Mesendoderm (in vitro differentiated cells): ENCODE measurements at places on chromosomes 1 and 21.
A peak's percentile ranks its signal among the peaks of the same experiment; 100 is the strongest.

GRCh38 chr1:208043691-208044181, 132.8 kb upstream of the CD34 start:
- H3K27me3 ChIP-seq = no peaks in the 10 kb centered on the region
- H3K36me3 ChIP-seq = peaks cover 9% of the 10 kb centered on the region
- peaks cover 2% of the 10 kb centered on the region for H3K4me1 ChIP-seq
- no peak overlapping the region for H3K4me3 ChIP-seq

GRCh38 chr1:223256034-223256433, 107.9 kb downstream of the SUSD4 start:
- no peak overlapping the region for H3K4me3 ChIP-seq
- no peaks in the 10 kb centered on the region for H3K4me1 ChIP-seq
- no peaks in the 10 kb centered on the region for H3K27me3 ChIP-seq
- H3K36me3 ChIP-seq = no peaks in the 10 kb centered on the region

GRCh38 chr1:154219541-154219940, 1.2 kb upstream of the UBAP2L start:
- peaks cover 3% of the 10 kb centered on the region for H3K36me3 ChIP-seq
- no peaks in the 10 kb centered on the region for H3K27me3 ChIP-seq
- H3K27ac ChIP-seq = no peak overlapping the region
- peak overlapping the region; percentile 94 for H3K4me3 ChIP-seq
- peaks cover 5% of the 10 kb centered on the region for H3K4me1 ChIP-seq

GRCh38 chr1:87951852-87952251, 623.2 kb downstream of the LMO4 start:
- DNase-seq = no peak
- no peaks in the 10 kb centered on the region for H3K27me3 ChIP-seq
- H3K4me3 ChIP-seq = no peak overlapping the region

- peaks cover 2% of the 10 kb centered on the region for H3K4me1 ChIP-seq
- DNase-seq = no peak
- H3K36me3 ChIP-seq = no peaks in the 10 kb centered on the region
- H3K4me3 ChIP-seq = no peak overlapping the region
- no peak overlapping the region for H3K27ac ChIP-seq
These were observed 34.6 kb downstream of the CLIC4 start for GRCh38 chr1:24779689-24780464.

DNA sequence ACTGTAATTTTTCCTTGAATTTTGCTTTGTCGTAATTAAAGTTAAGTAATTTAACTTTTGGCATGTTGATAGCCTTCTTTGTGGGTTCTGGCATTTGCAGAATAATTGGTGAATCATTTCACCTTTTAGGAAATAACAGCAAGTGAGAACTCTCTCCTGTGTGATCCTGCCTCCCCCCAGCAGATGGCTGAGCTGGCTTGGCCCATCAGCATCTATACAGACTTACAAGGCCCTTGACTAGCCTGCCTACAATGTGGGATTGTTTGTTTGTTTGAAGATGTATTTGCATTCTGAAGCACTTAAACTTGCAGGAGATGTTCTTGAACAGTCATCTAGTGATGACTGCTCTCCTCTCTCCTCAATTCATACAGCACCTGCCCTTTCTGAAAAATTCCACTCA, 55.9 kb downstream of the MACO1 start:
- peak; percentile 56 for DNase-seq
- H3K4me1 ChIP-seq = no peaks in the 10 kb centered on the region
- H3K27me3 ChIP-seq = no peaks in the 10 kb centered on the region

GRCh38 chr1:207221934-207222351, 99.5 kb upstream of the CD55 start:
- no peak overlapping the region for H3K27ac ChIP-seq
- H3K4me1 ChIP-seq = no peaks in the 10 kb centered on the region
- no peaks in the 10 kb centered on the region for H3K36me3 ChIP-seq
- H3K4me3 ChIP-seq = no peak overlapping the region

- H3K27me3 ChIP-seq = no peaks in the 10 kb centered on the region
- H3K36me3 ChIP-seq = no peaks in the 10 kb centered on the region
- H3K4me3 ChIP-seq = no peak overlapping the region
- H3K4me1 ChIP-seq = no peaks in the 10 kb centered on the region
- DNase-seq = no peak
- no peak overlapping the region for H3K27ac ChIP-seq
These were observed 86.7 kb upstream of the BCL10 start for GRCh38 chr1:85363092-85363491.

DNA sequence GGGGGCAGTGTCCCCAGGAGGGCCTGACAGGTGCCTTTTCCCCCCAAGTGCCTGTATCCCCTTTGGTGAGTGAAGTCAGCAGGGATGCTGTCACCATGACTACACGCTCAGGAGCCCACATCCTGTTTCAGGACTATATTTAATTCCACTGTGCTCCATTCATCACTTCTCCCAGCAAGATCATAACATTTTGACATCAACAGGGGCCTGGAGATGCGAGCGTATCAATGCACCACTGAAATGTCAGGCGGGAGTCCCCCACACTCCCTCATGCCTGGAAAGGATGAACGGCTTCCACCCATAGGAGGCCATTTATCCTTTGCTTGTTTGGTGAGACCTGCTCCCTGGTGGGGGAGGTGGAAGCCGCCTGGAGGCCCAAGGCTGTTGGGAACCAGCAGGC, 119.1 kb downstream of the PTPRU start:
- H3K4me1 ChIP-seq = no peaks in the 10 kb centered on the region
- H3K27ac ChIP-seq = no peak overlapping the region
- DNase-seq = no peak
- H3K4me3 ChIP-seq = no peak overlapping the region
- H3K27me3 ChIP-seq = no peaks in the 10 kb centered on the region
- H3K36me3 ChIP-seq = no peaks in the 10 kb centered on the region

- H3K36me3 ChIP-seq = no peaks in the 10 kb centered on the region
- DNase-seq = no peak
- no peaks in the 10 kb centered on the region for H3K27me3 ChIP-seq
- peaks cover 14% of the 10 kb centered on the region for H3K4me1 ChIP-seq
- no peak overlapping the region for H3K4me3 ChIP-seq
These were observed 140.4 kb upstream of the ETV3 start for GRCh38 chr1:157278383-157279137.

DNA sequence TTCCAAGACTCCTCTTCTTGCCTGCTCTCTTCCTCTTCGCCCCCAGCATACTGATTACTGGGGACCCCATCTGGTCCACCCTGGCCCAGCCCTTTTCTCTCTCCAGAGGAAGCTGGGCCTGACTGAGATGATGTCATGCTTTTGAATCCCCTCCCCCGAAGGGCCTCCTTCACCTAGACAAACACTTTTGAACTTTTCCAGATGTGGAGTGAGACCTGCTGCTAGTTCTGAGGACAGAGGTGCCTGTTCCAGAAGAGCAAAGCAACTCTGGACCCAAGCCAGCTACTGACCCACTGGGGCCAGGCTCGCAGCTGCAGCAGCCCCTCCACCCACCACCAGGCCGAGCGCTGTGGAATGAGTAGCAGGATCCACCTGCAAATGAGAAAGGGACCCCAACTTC, 8.4 kb downstream of the CD34 start:
- H3K4me3 ChIP-seq = no peak overlapping the region
- H3K36me3 ChIP-seq = no peaks in the 10 kb centered on the region
- no peaks in the 10 kb centered on the region for H3K4me1 ChIP-seq
- no peak for DNase-seq
- H3K27ac ChIP-seq = no peak overlapping the region
- H3K27me3 ChIP-seq = no peaks in the 10 kb centered on the region

DNA sequence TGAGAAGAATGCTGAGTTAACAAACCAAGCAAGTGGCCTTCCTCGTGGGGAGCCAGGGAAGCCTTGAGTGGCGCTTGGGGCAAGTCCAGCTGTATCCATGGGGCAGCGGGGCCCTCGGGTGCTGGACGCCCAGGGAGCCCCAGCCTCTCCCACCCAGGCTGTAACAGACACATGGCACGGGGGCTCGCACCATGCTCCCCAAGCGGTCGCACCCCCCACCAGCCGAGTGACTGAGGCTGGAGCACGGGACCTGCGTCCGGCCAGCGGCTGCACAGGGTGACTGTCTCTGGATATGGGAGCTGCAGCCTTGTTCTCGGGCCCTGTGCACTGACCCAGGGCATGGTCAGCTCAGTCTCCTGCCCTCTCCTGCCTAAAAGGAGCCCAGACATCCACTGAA, 53.9 kb upstream of the ACTRT2 start:
- H3K27ac ChIP-seq = no peak overlapping the region
- no peaks in the 10 kb centered on the region for H3K36me3 ChIP-seq
- no peaks in the 10 kb centered on the region for H3K27me3 ChIP-seq
- no peak overlapping the region for H3K4me3 ChIP-seq
- DNase-seq = no peak

DNA sequence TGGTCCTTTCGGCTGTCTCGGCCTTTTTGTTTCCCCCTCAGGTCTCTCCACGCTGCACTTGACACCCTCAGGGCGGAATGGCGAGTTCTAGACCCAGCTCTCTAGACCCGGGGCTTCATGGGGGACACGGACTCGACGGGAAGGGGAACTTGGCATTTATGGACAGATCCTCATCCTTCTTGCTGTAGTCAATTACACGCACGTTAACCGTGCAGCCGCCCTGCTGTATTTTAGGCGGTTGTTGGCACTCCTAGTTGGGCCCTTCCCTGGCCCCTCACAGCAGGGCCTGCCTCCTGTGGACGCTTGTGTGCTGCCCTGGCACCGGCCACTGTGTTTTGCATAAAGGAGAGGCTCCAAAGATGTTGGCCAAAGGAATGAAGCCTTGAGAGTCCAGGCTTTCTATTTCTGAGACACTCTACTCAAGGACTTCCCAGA, 558 bp upstream of the BTG3 start:
- H3K27me3 ChIP-seq = no peaks in the 10 kb centered on the region
- H3K36me3 ChIP-seq = no peaks in the 10 kb centered on the region
- H3K4me3 ChIP-seq = peak overlapping the region; percentile 20
- no peak overlapping the region for H3K27ac ChIP-seq
- H3K4me1 ChIP-seq = no peaks in the 10 kb centered on the region
- DNase-seq = no peak

GRCh38 chr1:70071601-70072000, 133.8 kb downstream of the LRRC40 start:
- H3K4me3 ChIP-seq = no peak overlapping the region
- no peak overlapping the region for H3K27ac ChIP-seq
- no peaks in the 10 kb centered on the region for H3K4me1 ChIP-seq
- no peaks in the 10 kb centered on the region for H3K36me3 ChIP-seq
- DNase-seq = no peak
- no peaks in the 10 kb centered on the region for H3K27me3 ChIP-seq

- H3K27me3 ChIP-seq = no peaks in the 10 kb centered on the region
- no peak overlapping the region for H3K27ac ChIP-seq
- H3K4me3 ChIP-seq = no peak overlapping the region
- no peaks in the 10 kb centered on the region for H3K36me3 ChIP-seq
- H3K4me1 ChIP-seq = no peaks in the 10 kb centered on the region
These were observed 118.5 kb upstream of the ADAR start for GRCh38 chr1:154726443-154726842.

- H3K36me3 ChIP-seq = no peaks in the 10 kb centered on the region
- no peak for DNase-seq
- H3K4me1 ChIP-seq = no peaks in the 10 kb centered on the region
- no peak overlapping the region for H3K4me3 ChIP-seq
- H3K27ac ChIP-seq = no peak overlapping the region
These were observed 171.5 kb upstream of the CACYBP start for GRCh38 chr1:174828264-174828663.

DNA sequence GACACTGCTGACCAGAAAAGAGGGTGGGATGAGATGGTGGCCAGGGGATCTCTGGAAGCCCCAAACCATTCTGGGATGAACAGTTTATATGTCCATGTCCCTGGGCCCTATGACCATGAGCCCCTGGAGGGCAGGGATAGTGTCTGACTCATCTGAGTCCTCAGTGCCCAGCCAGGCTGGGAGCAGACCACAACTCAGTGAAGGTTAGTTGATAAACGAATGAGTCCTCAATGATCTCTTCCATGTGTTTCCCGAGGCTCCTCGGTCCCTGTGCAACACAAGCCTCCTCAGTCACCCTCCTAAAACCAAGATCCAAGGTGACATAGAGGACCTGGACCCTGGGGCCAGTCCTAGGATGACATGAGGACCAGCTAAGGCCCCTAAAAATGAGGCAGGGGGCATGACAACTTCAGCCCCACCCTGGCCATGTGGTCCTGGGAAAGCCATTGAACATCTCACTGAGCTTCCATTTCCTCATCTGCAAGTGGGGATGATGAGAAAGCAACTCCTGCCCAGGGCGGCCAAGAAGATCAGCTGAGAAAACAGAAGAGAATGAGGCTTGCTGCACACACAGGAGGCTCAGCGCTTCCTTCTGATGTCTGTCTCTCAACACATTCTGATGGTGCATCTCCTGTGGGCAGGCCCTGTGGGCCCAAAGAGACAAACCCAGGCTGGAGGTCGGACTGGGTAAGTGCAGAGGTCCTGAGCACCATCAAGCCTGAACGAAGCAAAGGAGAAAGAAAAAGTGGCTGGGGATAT, 86.3 kb downstream of the GLIS1 start:
- H3K4me3 ChIP-seq = no peak overlapping the region
- H3K4me1 ChIP-seq = peaks cover 2% of the 10 kb centered on the region
- DNase-seq = no peak
- no peaks in the 10 kb centered on the region for H3K27me3 ChIP-seq
- no peaks in the 10 kb centered on the region for H3K36me3 ChIP-seq

- H3K27ac ChIP-seq = no peak overlapping the region
- peak; percentile 29 for DNase-seq
- no peak overlapping the region for H3K4me3 ChIP-seq
These were observed 32.7 kb downstream of the SUSD4 start for GRCh38 chr1:223331301-223331700.

DNA sequence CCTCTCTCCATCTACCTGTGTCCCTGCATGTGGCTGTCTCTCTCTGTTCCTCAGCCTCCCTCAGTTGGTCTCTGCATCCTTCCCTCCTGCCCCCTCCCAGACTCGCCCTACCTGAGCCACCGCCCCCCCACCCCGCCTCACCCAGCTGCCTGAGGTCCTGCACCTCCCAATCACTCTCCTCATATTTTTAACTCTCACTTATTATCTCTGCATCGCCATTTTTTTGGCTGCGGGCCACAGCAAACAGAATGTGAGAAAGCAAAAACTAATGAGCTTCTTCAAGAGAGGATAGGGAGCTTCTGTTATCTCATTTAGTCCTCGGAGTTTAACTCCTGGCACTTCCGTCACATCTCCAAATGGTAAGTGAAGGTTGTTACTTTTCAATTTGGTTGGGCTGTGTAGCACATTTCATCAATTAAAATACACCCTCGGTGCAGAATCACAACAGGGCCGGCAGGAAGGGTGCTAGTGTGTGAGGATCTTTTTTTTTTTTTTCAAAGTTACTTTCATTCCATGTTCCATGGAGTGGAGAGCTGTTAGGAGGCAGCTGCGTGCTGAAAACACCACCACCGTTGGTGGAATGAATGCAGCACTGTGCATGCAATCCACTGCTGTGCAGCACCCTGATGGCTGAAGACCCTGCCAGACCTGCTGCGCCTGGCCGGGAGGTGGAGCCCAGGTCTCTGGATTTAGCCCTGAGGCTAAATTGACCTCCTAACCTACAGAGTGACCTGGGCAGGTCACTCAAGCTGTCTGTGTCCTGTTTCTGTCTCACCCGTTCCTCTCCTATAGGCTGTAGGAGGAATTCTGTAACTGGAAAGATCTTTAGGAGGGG, 157.2 kb upstream of the NFIA start:
- H3K27me3 ChIP-seq = no peaks in the 10 kb centered on the region
- H3K4me3 ChIP-seq = no peak overlapping the region
- H3K36me3 ChIP-seq = no peaks in the 10 kb centered on the region
- H3K4me1 ChIP-seq = peaks cover 7% of the 10 kb centered on the region
